ENCODE measurements at places on chromosomes 5 and 9.
A peak's percentile ranks its signal among the peaks of the same experiment; 100 is the strongest.

- DNase-seq: no peak
Observed at GRCh38 chr9:115808108-115808507, 345.5 kb upstream of the PAPPA start.

- no peak for DNase-seq
Observed at GRCh38 chr9:137697193-137697592, 78.4 kb downstream of the EHMT1 start.

- DNase-seq: no peak
Observed at GRCh38 chr5:52598968-52599367, 188.7 kb upstream of the ITGA1 start.

DNA sequence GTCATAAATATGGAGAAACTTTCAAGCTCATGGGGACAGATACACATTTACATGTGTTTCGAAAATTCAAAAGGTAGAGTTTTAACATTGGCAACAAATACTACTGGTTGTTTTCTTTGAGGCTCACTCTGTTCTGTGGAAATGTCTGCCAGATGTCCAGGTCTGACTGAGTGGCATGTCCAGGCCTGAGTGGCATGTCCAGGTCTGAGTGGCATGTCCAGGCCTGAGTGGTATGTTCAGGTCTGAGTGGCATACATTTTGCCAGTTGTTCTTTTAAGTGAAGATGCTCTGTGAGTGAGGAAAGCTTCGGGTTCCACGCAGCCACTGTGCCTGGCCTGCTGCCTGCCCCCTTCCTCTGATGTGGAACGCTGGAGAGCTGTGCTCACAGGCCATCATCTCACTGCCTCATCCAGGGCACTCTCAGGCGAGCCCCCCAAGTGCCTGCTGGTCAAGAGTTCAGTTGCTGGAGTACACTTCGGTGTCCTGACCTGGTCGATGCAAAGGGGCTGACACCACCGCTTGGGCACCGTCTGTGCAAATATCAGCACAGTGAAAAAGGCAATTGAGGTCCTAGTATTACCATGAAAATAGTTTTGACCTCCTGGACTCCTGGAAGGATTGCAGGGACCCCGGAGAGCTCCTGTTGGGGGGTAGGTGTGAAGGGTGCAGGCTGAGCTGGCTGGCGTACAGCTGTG, 89.9 kb downstream of the EHMT1 start:
- DNase-seq: no peak

- DNase-seq: no peak
Observed at GRCh38 chr5:177339107-177339638, 12.3 kb downstream of the LMAN2 start.

DNA sequence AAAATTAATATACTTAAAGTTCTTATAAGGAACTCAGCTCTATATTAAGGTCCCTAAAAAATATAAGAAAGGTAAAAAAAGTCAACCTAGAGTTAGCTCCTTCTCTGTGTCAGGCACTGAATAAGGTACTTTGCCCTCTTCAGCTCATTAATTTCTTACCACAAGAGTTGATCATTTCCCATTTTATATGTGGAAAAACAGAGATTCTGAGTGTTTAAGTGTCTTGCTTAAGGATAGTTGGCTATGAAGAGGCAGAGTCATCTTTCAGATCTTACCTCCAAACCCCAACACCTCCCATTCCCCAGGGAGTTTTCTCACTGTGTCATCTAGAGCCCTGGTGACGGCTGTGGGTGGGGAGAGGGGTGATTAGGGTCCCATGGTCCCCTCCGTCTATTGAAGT, 40.6 kb downstream of the INSYN2B start:
- DNase-seq: no peak

GRCh38 chr9:94139672-94140417, 55.6 kb downstream of the PTPDC1 start:
- DNase-seq: no peak

DNA sequence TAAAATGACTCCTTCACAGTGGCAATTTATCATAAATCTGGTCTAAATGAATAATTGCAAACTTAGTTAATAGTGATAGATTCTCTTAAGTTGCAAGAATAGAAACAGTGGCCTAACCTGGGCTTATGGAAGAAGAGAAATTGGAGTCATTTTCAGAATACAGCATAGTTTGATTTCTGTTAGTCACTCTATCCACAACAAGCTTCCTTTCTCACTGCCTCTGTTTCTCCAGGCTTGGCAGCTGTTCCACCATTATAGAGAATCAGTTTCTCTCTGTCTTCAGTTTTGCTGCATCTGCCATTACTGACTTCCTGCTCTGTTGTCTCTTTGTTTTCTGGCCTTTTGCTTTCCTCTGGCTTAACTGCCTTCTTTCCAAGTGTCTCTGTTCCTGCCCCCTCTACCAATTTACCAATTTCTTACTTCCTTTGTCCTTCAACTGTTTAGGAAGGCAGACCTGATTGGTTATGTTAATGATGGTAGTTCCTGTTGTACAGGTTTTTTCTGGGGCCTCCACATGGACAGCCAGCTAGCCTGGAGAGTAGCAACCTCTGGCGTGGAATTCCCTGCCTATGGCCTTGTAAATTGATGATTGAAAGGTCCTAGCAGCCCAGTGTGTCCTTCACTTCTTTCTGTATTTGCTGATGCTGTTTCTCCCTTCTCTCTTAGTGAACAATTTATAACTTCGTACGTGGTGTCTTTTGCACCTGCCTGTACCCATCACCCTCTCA, 75.9 kb upstream of the RASGRF2 start:
- DNase-seq: no peak

DNA sequence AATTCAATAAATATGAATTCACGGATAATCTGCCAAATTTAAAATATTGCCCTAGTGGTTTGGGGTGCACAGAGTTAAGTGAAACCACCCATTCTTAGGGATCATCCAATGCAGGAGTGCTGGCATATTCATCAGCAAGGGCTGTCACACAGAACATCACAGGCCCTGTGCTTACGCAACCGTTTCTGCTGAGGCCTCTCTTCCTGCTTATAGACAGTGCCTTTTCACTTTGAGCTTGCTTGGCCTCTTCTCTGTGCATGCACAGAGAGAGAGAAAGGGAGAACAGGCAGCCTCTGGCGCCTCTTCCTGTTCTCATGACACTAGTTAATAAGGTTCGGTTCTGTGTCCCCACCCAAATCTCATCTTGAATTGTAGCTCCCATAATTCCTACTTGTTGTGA, 366.3 kb downstream of the ICE1 start:
- DNase-seq: no peak

GRCh38 chr9:94005272-94005901, 50.2 kb upstream of the BARX1 start:
- DNase-seq: no peak

- peak; percentile 19 for DNase-seq
Observed at GRCh38 chr9:99052815-99053715, 51.8 kb upstream of the TGFBR1 start.

DNA sequence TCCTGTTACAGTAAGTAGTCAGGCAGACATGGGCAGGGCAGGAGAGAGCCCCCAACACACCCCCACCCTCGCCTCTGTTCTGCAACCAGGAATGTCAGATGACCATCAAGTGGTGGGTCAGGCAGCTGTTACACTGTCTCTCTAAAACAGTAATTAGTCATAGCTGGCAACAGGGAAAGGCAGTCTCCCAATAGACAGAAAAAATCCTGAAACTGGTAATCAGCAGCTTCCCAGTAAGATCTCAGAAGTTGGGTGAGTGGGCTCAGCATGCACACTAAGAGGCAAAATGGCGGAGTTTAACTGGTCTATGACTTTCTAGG, 90.2 kb downstream of the C5orf15 start:
- no peak for DNase-seq

- no peak for DNase-seq
Observed at GRCh38 chr9:120642129-120642770, 62.3 kb upstream of the CDK5RAP2 start.

DNA sequence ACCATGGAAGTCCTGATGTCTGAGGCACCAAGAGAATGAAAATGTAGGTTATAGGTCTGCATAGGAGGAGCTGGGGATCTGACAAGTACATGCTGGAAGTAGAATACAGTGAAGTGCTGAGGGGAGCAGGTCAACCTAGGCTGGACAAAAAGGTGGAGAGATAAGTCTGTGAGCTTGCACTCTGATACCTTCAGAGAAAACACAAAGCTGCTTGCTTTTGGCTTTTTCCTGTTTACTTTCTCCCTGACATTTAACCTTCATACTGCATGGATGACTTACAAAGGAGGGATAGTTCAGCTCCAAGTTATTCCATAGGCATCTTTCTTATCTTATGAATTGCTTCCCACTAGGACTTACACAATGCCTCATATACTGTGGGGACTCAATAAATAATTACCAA, 256.7 kb upstream of the NREP start:
- DNase-seq: no peak

- DNase-seq: no peak
Observed at GRCh38 chr9:90665072-90665471, 22.4 kb upstream of the DIRAS2 start.

- no peak for DNase-seq
Observed at GRCh38 chr5:151675611-151676313, 11.0 kb downstream of the SPARC start.

GRCh38 chr5:151660616-151661495, 25.9 kb downstream of the SPARC start:
- no peak for DNase-seq

DNA sequence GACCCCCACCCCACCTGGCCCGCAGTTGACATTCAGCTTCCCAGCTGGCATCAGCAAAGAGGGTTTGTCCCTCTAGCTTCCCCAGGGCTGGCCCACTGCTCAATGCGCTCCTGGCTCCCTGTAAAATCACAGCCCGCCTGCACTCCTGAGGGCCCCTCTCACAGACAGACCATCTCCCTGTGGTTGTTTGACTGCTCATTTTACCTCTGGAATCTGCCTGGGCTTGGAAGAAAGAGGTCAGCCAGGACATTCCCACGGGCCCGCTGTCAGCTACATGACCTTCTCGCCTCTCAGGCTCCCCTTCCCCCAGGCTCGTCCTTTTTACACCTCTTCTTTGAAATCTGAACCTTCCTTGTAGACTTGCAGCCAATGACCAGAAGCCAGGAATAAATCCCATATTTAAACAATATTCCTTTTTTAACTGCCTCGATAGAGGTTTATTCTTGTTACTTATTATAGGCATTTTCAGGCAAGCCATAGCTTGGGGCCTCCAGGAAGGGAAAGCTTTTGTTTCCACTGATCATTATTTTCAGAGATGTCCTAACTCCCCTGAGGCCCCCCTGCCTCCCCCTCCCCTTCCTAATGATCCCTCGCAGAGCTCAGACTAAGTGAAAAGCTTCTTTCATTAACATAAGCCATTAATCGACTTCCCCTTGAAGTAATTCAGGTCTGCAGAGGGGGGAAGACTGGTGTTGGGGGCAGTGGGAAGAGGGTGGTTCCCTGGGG, 76.3 kb upstream of the IQGAP2 start:
- no peak for DNase-seq

GRCh38 chr5:39274398-39275085, 55.2 kb upstream of the FYB1 start:
- DNase-seq: no peak

DNA sequence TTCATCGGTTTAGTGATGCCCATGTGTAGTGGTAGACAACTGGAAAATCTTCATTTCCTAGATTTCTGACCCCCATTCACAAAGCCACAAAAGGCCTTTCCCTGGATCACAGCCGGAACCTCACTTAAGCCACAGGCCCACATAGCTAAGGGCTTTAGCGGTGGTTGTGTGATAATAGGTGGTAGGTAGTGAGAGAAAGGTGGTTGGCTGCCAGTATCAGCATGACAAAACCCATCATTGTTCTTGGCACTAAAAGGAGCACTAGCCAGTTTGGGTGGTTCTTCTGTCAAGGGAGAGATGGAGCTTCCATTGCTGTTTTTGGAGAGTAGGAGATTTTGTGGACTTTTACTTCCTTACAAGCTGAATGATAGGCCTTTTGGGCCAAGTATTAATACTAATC, 9.7 kb upstream of the SLC36A2 start:
- no peak for DNase-seq

GRCh38 chr9:129237164-129237611, 59.1 kb upstream of the IER5L start:
- peak; percentile 77 for DNase-seq

GRCh38 chr9:110115341-110115820, 92.6 kb downstream of the C9orf152 start:
- DNase-seq: no peak

DNA sequence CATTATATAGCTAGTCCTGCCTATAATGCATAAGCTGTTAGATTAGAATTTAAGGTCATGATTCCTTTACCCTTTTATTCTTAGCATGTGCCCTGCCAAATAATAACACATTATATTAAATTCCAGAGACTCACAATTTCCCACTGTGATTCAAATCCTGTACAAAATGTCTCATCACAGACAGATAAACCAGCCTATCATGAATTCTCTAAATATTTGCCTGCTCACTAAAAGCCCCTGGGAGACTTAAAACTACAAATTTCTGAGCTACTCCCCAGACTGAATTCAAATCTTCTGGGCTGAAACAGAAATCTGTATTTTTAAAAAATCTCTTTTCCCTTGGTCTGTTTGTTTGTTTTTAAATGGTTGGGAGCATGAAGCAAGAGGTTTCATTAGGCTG, 32.7 kb downstream of the GAPT start:
- DNase-seq: no peak

DNA sequence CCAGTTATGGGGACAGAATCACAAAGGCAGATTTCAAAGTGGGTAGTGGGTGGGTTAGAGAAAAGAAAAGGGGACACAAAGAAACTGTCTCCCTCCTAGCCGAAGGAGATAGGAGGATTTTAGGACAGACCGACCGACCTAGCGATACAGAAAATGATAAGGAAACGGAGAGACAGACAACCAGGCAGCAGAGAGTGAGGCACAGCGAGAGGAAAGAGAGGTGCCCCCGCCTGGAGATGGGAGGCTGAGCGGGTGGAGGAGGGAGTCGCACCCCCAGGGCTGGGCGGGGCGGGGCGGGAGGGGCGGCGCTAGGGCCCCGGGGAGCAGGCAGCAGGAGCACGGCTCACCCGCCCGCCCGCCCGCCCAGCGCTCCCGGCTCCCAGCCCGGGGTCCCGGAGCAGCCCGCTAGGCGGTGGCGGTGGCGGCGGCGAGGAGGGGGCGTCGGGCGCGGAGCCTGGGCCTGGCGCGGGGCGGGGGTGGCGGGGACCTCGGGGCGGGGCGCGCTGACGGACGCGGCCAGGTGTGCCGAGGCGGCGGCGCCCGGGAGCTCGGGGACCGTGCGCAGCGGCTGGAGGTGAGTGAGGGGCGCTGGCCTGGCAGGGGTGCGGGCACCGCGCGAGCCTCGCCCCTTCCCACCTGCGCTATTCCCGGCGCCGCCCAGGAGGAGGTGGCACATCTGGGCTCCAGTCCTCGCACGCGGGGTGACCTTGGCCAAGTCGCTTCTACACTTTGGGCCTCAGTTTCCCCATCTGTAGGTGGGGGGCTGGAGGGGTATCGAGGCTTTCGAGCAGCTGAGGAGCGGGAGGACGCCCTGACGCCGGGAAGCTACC, 15.9 kb upstream of the SYNPO start:
- DNase-seq: peak; percentile 44

DNA sequence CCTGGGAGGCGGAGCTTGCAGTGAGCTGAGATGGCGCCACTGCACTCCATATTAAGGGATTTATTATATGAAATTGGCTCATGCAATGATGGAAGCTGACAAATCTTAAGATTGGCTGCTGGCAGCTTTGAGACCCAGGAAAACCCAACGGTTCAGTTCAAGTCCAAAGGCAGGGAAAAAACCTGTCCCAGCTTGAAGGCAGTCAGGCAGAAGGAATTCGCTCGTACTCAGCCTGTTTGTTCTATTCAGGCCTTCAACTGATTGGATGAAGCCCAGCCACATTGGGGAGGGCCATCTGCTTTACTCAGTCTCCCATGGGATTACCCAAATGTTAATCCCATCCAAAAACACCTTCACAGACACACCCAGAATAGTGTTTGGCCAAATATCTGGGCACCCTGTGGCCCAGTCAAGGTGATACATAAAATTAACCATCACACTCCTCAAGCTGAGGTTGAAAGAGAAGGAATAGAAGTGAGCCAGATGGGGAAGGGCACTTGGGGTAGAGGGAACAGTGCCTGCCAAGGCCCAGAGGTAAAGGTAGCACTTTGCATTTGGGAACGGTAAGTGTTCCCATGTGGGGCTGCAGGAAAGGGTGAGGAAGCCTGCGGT, 8.5 kb upstream of the ORM1 start:
- DNase-seq: peak; percentile 0

All from activated CD4-positive, alpha-beta memory T cell treated with anti-CD3 and anti-CD28 coated beads for 36 hours (primary cell).